ENCODE measurements at places on chromosomes 13 and 19.

DNA sequence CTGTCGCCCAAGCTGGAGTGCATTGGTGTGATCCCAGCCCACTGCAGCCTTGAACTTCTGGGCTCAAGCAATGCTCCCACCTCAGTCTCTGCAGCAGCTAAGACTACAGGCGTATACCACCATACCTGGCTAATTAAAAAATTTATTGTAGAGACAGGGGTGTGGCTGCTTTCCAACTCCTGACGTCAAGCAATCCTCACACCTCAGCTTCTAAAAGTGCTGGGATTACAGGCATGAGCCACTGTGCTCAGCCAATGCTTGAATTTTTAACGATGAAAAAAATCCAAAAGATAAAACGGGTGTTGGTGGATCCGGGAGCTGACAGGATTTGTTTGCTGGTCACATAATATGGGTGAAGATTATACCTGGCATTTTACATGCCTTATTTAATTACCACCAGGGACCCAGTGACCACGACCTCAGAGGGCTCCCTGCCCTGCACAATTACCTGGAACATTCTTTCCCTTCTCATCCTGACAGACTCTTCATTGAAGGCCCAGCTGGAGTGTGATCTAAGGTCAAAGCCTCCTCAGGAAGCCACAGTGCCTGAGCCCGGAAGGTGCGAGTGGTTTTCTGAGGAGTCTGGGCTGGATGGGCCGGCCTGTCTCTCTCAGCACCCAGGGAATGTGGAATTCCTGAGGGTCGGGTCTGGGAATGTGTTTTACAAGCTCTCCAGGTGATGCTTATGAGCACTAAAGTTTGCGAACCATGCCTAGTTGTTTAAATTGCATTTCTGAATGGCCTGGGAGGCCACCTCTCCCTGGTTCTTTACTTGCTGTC, 193.3 kb downstream of the USP12 start:
- DNase-seq = no peak

GRCh38 chr13:31394506-31394905, 194.7 kb downstream of the B3GLCT start:
- DNase-seq = no peak

DNA sequence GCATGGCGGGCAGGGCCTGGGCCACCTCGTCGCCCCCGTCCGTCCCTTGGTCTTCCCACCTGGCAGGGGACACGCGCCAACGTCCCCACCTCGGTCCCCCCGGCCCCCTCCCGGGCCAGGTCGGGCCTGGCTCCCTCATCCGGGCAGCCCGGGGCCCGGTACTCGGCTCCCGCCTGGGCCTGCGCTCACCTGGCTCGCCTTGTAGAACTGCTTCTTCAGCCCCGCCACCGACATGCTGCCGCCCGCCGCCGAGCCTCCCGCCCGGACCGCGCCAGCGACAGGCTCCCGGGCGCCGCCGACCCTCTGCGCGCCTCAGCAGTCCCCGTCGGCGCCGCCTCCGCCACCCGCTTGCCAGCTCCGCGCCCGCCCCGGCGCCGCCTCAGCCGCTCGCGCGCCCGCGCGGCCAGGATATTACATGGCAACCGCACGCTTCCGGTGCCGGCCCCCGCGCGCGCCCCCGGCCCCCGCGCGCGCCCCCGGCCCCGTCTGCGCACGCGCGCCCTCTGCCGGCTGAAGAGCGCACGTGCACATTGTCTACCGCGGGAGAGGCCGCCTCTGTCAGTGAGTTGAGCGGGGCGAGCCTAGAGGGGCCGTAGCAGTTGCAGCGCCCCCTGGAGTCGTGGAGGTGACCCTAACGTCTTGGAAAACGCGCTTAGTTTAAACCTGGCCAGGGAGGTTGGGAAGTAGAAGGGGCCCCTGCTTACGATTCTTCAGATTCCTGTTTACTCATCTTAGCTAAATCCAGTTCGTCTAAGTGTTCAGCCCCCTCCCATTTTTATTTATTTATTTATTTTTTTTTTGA, at the start of gene SH3GL1:
Gene SH3GL1 (minus strand): TSS at position 413 of the 802 bp plus-strand sequence. CDS start 179 bp downstream, at position 234.
- DNase-seq = peak; percentile 90

- DNase-seq = no peak
Observed at GRCh38 chr13:39105110-39105509, 66.9 kb downstream of the NHLRC3 start.

- no peak for DNase-seq
Observed at GRCh38 chr13:111409413-111409812, 89.0 kb downstream of the TEX29 start.

DNA sequence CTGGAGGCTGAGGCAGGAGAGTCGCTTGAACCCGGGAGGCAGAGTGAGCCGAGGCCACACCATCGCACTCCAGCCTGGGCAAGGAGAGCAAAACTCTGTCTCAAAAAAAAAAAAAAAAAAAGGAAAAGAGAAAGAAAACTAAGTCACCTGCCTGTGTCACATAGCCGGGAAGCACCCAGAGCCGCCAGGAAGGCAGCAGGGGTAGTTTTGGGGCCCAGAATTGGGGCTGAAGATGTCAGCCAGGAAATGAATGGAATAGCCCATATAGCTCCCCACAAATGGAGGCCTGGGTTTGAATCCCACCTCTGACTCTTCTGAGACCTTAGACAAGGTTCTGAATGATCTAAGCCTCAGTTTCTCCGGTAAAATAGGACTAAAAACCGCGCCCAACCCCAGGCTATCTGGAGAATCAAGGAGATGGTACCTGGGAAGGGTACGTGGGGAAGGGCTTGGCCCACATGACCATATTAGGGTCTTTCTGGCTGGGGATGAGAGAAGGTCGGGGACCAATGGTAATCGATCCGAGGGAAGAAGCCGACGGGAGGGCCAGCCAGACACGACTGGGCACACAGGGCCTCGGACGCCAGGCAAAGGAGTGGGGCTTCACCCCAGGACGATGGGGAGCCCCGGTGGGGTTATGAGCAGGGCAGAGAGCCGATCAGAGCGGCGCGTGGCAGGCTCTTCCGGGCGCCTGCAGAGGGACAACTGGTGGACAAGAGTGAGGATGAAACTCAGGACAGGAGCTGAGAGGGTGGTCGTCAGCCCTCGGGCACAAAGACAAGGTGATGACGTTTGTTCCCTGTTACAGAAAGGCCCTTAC, 14.4 kb downstream of the CCDC124 start:
- no peak for DNase-seq

DNA sequence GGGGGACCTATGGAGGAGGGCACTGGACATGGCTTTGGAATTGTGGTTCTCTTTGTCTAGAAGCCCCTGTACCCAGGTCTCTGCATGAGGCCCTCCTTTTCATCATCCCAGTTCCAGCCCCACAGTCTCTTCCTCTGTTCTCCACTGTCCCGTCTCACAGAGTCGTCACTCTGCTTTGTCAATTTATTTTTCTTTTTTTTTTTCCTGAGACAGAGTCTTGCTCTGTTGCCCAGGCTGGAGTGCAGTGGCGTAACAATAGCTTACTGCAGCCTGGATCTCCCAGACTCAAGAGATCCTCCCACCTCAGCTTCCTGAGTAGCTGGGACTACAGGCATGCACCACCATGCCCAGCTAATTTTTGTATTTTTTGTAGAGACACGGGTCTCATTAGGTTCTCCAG, 619 bp upstream of the EXOC3L2 start:
- no peak for DNase-seq

GRCh38 chr19:51317376-51317775, 5.9 kb downstream of the IGLON5 start:
- no peak for DNase-seq

DNA sequence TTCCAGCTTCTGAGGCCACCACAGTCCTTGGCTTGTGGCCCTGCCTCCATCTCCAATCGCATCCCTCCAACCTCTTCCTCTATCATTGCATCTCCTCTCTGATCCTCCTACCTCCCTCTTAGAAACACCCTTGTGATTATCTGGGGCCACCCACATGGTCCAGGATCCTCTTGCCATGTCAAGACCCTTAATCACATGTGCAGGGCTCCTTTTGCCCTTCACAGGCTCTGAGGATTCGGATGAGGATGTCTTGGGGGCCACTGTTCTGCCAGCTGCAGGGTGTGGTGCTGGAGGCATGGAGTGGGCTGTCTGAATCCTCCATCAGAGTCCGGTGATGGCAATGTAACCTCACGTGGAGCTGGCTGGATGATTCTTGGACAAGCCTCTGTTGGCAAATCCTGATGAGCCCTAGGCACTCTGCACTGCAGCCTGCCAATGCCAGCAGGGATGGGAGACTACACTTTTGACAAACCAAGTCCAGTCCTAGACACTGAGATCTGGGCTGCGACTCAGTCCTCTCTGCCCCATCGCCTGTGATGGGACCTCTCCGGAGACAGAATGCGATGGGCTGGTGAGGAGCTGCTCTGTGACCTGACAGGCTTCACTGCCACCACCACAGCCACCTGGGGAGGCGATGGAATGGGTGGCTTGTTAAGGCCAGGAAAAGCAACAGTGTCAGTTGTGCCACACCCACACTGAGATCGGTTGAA, 61.2 kb downstream of the CCDC70 start:
- no peak for DNase-seq

GRCh38 chr19:3576696-3577443, 4.1 kb downstream of the HMG20B start:
- no peak for DNase-seq

GRCh38 chr19:10789866-10790265, 46.1 kb downstream of the TMED1 start:
- DNase-seq = no peak
